NCI-H1930 (cell line): ENCODE measurements at places on chromosomes 7 and 10.

DNA sequence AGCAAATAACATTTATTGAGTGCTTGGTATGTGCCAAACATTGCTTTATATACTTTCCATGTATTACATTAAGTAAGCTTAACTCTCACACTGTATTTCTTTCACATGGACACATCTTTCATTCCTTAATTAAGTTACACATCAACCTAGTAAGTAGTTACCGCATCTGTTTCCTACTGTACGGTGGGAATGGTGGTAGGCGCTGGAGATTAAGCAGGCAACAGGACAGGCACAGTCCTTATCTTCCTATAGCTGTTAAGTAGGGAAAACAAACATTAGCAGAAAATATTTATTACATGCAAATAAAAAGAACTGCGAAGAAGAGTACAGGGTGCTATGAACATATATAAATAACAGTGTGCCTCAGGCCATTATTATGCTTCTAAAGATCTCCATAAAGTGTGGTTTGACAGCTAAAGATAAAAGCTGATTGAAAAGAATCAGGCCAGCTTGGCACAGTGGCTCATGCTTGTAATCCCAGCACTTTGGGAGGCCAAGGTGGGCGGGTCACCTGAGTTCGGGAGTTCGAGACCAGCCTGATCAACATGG lies 105.0 kb downstream of the SUGCT start:
- DNase-seq = no peak

- no peak for DNase-seq
These were observed 143.9 kb upstream of the NPS start for GRCh38 chr10:127405221-127405620.

DNA sequence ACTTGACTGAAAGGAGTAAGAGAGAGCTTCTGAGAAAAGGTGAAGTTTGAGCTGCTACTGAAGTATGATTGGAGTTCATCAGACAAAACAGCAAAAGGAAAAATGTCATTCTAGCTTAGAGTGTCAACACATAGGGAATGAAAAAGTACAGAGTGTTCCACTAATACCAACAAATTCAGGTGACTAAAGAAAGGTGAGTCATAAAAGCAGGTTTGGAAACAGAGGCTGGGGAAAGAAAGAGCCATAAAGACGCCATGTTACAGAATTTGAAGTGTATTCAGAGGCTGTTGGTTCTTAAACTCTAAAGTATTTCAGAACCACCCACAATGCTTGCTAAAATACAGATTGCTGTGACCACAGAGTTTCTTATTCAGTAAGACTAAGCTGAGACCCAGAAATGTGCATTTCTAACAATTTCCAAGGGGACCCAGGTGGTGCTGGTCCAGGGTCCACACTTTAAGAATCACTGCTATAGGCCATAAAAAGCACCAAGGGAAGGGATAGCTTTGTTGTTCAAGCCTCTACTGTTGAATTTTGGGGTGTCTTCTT lies 143.1 kb downstream of the ELAPOR2 start:
- no peak for DNase-seq

GRCh38 chr7:112646783-112647182 lies 143.4 kb downstream of the TMEM168 start:
- DNase-seq = no peak

- DNase-seq = no peak
These were observed 183.4 kb downstream of the MACC1 start for GRCh38 chr7:20033621-20034400.

DNA sequence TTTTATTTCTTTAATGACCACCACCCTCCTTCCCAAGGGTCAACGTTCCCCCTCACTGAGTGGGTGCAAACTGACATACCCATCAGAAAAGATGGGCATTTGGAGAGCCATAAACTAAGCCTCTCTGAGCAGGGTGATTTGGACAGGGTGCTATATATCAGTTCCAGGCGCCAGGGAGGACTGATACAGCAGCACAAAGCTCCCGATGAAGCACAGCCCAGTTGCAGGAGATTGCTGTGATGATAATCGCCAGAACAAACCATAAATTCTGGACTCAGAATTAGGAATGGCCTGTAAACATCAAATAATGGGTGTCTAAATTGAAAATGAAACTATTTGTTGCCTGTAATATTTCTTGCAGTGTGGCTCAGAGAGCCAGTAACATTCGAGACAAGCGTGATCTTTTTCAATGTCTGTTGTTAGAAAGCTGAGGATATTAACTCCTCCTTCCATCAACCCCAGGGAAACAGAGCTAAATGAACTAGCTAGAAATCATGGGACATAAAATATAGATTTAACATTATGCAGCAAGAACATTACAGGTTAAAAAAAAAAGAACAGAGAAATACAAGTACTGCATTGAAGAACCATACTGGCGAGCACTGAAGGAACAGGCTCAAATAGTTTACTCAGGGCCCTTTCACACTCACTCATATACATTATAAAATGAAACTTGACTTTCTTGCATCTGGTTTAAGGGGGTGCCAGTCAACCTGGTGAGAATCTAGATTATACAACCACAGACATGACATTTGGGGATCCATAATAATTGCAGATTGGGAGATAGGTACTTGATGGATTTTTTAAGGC lies 137.5 kb upstream of the LRRTM3 start:
- no peak for DNase-seq

- DNase-seq = no peak
These were observed 48.8 kb downstream of the PLPP4 start for GRCh38 chr10:120505866-120506265.

DNA sequence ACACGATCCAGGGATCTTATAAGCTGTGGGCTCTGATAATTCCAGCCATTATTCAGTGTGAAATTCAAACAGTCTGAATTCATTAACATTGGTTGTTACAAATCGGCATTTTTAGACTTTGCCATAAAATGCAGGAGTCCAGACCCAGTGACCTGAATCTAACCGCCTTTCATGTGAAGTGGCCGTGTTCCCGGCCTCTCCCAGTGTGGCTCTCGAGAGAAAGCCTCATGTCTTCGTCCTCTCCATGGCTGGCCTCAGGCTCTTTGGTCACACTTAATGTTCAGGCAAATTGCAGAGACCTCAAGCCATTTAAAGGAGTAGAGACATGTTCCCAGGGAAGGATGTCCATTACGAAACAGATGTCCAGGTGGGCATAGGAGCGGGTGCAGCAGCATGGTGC lies 59.3 kb downstream of the CTBP2 start:
- DNase-seq = no peak

- DNase-seq = no peak
These were observed 28.1 kb downstream of the OTUD1 start for GRCh38 chr10:23467012-23467411.

DNA sequence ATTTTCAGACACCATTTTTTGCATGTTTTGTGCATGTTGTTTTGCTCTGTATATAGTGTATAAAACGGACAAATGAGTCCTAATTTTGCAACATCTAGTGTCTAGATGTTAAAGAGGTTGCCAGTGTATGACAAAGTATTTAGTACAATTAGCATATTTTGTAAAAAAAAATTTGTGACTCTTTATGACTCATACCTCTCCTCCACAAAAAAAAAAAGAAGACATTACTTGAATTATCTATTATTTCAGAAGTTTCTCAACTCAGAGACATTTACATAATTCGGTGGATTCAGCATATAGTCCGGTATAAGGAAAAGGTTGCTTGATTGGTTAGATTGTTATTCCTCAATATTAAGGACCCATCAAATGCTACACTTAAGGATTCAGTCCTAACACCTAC lies 26.0 kb downstream of the NUP42 start:
- no peak for DNase-seq

- no peak for DNase-seq
These were observed 84.2 kb downstream of the SEMA3A start for GRCh38 chr7:84110400-84110799.

DNA sequence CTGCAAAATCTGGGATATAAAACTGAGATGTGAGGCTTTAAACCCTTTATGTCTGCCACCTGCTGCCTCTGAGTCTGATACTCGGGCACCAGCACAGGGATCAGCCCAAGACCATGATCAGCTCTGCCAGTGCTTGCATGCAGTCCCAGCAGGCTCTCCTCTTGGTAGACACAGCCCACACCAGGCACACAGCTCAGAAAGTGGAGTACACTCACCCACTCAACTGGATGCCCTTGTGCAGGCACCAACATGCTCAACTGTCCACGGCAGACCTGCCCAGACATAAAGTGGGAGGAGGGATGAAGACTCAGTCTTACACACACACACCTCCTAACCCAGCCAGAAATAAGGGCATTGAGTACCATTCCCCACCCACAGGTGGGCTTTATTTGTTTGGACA lies 18.2 kb upstream of the MYH16 start:
- no peak for DNase-seq

DNA sequence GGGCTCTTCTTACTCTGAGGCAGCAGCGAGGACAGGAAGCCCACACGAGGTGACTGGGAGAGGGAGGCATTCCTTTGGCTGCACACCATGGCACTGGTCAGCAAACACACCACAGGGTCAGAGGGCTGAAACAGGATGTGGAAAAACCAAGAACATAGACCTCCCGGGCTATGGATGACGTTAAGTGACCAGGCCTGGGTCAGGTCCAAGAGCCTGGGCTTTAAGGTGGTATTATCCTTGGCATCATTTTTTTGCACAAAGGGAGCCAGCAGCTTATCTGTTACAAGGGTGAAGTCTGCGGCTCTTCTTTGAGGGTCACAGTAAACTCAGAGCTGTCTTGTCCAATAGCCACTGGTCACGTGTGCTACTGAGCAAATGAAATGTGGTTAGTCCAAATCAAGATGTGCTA lies 7.0 kb downstream of the WDR91 start:
- no peak for DNase-seq

DNA sequence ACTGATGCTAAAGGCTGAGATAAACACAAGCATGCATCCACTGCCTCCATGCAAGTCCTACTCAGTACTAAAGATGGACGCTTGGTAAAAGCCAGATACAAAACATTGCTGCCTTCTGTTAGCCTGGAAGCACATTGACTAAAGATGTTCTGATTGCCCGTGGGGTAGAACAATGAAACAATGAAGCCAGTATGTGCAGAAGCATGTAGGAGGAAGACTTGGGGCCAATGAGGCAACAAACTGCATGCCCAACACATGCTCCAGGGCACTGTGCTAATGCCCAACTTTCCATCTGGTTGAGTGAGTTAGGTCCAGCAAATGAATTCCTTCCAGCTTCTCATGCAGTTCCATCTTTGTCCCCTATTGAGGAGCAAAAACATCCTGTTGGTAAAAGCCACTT lies 1245.5 kb downstream of the GATA3 start:
- no peak for DNase-seq

GRCh38 chr7:39099146-39099545 lies 121.4 kb downstream of the POU6F2 start:
- DNase-seq = no peak

- no peak for DNase-seq
These were observed 25.1 kb downstream of the MNX1 start for GRCh38 chr7:156985101-156985992.

GRCh38 chr7:98785929-98786571 lies 83.8 kb downstream of the TMEM130 start:
- DNase-seq = no peak
